ENCODE measurements at places on chromosomes 4 and X.

DNA sequence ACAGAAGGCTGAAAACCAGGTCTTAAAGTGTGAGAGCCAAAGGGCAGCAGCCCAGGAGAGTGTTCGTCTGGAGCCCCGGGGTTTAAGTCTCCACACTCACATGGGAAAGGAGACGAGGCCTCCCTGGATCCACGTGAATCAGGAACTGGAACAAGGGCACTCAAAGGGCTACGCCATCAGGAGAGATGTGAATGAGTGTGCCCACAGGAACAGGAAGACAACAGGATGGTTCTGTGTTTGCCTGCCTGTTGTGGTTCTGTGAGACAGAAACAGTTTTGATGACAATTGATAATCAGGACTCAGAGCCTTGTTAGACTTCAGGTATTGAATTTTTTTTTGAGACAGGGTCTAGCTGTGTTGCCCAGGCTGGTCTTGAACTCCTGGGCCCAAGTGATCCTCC, 4.9 kb upstream of the CTBP1 start:
- DNase-seq: no peak

GRCh38 chrX:79270401-79270800, 96.7 kb downstream of the ITM2A start:
- peak; percentile 26 for DNase-seq

DNA sequence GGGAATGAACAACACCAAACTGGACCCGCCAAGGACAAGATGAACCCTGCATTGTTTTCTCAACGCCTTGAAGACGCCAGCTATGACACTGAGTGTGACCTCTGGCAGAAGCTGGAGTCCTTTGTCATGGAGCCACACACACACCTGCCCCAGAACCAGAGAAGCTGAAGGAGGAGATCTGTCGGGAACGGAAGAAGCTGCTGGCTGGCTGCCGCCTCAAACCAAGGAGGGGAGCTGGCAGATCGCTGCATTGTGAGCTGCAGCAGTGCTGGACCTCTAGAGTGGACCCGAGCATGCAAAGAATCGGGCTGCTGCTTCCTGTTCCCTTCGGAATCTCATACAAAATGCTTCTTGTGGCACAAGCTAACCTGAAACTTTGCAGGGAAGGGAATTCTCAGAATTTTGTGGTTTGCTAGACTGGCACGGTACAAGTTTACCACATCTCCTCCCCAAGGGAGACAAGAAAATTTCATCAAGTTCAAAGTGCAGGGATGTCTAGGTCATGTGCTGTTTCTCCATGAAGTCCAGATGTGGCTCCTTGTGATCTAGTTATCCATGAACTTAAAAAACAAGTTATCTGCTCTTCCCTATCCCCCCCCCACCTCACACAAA, 23.4 kb upstream of the GLRB start:
- DNase-seq: no peak

GRCh38 chrX:68895341-68895755, 66.5 kb downstream of the EFNB1 start:
- DNase-seq: no peak

- no peak for DNase-seq
Observed at GRCh38 chr4:169150806-169151205, 120.0 kb downstream of the SH3RF1 start.

DNA sequence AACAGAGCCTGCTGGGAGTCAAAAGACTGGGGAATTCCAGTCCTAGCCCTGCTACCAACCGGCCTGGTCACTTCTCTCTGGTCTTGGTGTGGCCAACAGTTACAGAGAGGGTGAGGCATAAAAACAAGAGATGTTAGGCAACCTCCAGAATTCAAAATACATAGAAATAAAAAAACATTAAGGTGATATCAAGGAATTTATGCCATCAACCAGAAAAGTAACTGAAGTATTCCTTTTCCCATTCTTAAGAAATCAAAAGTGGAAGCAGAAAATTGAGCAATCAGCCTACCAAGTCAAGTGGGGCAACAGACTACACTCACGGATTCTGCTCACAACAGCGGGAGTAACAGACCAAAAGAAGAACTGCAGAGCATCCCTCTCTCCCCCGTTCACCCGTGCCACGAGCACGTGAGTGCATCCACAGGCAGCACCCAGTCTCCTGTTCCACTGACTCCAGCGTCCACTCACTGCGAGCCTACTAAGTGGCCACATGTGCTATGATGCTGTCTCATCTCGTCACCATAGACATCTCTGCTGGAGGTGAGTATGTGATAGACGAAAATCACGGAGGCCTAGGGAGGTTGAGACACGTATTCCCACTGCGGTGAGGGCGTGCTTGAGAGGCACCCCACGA, 29.3 kb downstream of the AFAP1 start:
- DNase-seq: no peak

GRCh38 chrX:65997978-65998717, 41.7 kb downstream of the VSIG4 start:
- DNase-seq: no peak

GRCh38 chrX:43562372-43562771, 93.7 kb upstream of the MAOA start:
- DNase-seq: no peak

- DNase-seq: peak; percentile 44
Observed at GRCh38 chr4:71187404-71188155, 151.2 kb upstream of the SLC4A4 start.

GRCh38 chr4:6031846-6032245, 13.6 kb upstream of the C4orf50 start:
- DNase-seq: no peak

- DNase-seq: no peak
Observed at GRCh38 chrX:131621650-131622049, 77.8 kb downstream of the OR13H1 start.

DNA sequence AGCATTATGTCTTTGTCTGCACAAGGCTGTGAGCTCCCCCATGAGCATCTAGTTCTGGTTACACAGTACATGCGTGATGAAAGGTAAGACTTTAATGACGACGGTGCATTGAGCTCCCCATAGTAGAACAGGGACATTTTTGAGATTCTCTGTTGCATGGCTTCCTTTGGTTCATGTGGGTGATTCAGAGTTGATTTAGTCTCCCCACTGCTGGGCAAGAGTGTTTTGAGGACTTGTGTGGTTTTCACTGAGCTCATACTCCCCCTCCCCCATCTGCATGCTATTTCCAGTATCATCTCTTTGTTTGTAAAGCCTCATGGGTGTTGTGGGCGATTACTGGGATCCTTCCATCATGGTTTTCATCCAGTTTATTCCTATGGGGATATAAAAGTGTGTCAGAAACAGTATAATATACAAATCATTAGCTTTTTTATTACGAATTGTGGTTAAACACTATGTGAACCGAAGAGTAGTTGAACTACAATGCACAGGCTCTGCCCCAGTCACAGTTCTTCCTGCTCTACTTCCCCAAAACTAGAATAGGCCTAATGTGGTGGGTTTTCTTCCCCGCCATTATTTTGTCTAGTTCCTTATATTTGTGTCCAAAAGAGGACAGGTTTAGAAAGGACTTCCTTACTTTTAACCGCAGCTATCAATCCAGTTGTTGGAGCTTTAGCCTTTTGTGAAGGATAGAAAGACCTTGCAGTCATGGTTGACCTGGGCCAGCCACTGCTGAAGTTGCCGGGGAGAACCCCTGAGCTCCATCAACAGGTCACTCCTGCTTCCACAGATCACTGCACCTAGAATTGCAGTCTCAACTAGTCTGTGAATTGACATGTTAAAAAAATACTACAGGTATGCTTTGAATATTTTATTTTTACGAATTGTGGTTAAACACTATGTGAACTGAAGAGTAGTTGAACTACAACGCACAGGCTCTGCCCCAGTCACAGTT, 30.4 kb downstream of the KIT start:
- DNase-seq: no peak

DNA sequence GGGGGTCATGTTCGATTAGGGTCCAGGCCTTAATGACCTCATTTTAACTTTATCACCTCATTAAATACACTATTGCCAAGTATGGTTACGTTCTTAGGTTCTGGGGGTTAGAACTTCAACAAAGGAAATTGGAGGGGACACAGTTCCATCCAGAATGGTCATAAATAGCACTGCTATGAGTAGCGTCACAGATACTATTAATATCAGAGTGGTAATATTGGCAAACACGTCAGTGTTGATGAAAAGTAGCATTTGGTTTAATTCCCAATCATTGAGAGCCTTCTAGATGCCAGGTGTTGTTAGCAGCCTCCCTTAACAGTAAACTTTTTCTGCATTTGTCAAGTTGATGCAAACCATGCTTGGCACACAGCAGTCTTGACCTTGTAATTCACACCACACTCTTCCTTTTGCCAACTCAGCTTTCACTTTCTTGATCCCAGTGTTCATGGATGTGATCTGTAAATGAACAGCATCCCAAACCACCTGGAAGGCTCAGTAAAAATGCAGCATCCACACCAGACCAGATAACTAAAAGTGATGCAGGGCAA, 912.5 kb upstream of the TENM3 start:
- no peak for DNase-seq

DNA sequence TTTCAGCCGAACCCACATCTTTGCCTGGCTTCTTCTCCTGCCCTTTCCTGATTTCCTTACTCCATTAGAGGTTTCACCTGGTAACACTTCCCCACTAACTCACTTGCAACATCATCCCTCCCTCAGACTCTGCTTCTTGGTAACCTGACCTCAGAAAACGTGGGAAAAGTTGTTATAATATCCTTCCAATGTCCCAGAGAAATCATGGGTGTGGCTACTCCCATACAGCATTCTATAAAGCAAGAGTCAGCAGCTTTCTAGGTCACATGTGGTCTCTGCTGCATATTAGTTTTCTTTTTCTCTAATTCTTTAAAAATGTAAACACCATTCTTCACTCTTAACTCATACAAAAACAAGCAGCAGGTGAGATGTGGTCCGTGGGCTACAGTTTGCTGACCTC, 283.1 kb upstream of the MAOA start:
- no peak for DNase-seq

- DNase-seq: peak; percentile 97
Observed at GRCh38 chrX:318068-318738, 393 bp downstream of the GTPBP6 start.

- no peak for DNase-seq
Observed at GRCh38 chr4:2893772-2894171, 50.1 kb downstream of the ADD1 start.

DNA sequence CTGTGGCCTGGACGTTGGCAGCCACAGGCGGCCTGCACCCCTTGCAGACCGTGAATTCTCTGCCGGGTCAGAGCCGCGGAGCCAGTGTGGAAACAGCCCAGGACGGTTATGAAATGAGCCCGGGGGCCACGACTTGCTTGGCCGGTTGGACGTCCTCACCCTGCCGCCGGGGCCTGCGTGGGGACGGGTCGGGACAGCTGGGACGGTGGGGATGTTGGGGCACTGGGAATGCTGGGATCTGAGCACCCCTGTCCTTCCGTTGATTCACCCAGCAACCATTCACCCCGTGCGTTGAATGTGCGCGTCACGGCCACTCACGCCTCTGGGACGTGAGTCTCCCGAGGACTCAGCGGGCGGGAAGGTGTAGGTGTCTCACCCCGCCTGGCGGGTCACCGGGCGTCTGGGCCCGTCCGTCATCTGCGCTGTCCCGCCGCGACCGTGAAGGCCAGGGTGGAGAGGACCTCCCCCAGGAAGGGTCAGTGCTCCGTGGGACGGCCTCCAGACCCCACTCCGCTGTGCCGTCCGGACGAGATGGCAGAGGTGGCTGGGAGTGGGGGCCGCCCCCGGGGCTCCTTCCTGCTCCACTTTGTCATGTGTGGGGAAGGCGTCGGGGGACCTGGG, 4.5 kb upstream of the PLCXD1 start:
- peak; percentile 56 for DNase-seq

- DNase-seq: no peak
Observed at GRCh38 chrX:65407157-65407626, 127.4 kb downstream of the LAS1L start.

- DNase-seq: no peak
Observed at GRCh38 chr4:1155314-1155713, 17.1 kb downstream of the SPON2 start.

- no peak for DNase-seq
Observed at GRCh38 chr4:35250761-35251160, 993.6 kb downstream of the ARAP2 start.

DNA sequence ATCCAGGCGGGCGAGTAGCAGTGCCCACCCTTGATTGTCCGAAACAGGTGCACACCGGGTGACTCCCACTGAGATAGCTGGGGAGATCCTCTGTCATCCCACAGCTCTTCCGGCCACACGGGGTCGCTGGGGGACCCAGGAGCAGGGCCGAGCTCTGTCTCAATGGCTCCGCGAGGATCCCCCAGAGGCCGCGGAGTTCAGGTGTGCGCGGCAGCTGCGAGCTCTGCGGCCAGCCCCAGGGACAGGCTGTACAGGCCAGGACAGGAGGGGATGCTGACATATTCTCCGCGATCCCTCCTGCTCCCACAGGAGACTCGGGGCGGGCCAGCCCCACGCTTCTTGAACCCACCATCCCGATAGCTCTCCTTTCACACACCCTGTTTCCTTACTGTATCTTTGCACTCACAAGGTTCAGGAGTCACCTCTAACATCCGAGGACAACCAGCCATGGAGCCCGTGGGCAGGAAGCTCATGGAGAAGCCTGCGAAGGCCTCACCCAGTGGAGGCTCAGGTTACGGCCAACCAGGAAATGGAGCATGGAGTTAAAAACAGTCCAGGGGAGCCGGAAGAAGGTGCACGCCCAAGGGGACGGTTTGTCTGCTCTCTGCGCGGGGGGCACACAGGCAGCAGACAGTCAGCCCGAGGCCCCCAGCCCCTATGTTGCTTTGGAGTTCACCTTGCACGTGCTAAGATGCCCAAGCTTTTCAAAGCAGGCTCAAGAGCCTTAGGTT, 77.9 kb upstream of the AMELX start:
- DNase-seq: peak; percentile 57

- no peak for DNase-seq
Observed at GRCh38 chr4:181684310-181684709, 558.9 kb upstream of the TENM3 start.

- DNase-seq: no peak
Observed at GRCh38 chr4:22456291-22456690, 59.6 kb downstream of the ADGRA3 start.

- DNase-seq: no peak
Observed at GRCh38 chr4:44157611-44158277, 290.9 kb downstream of the KCTD8 start.

DNA sequence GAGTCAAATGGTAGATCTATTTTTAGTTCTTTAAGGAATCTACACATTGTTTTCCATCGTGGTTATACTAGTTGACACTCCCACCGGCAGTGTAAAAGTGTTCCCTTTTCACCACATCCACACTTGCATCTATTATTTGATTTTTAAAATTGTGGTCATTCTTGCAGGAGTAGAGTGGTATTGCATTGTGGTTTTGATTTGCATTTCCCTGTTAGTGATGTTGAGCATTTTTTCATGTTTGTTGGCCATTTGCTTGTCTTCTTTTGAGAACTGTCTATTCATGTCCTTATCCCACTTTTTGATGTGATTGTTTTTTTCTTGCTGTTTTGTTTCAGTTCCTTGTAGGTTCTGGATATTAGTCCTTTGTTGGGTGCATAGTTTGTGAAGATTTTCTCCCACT, 70.0 kb downstream of the TAB3 start:
- no peak for DNase-seq

GRCh38 chr4:182555997-182556418, 312.8 kb downstream of the TENM3 start:
- DNase-seq: no peak

DNA sequence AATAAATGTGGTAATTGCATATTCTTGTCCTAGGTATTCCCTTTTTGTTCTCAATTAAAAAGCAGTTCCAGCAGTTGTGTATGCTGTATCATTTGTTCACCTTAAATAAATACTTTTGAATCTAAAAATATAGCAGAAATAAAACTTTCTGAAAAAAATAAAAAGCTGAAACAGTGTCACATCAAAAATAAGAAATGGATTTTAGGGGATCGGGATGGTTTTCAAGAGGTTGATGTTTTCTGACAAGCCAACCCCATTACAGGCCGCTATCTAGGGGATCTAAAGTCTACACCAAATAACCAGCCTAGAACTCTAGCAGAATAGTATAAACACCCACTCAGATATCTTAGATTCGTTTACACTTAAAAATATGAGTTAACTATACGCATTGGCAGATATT, 95.4 kb upstream of the MAML3 start:
- DNase-seq: no peak

All from GM13977 (cell line).